Naive B cell (primary cell): ENCODE measurements at places on chromosomes 5 and 9. TPM values are rescaled to one million over a fixed set of nuclear protein-coding genes. Genes with fewer than 3 reads are reported as not detected.

GRCh38 chr5:141001844-141002604, 35.7 kb downstream of the PCDHAC2 start:
- no peak for DNase-seq

- DNase-seq, result no peak
Measured at GRCh38 chr5:31855134-31856040, 216.5 kb downstream of the PDZD2 start.

DNA sequence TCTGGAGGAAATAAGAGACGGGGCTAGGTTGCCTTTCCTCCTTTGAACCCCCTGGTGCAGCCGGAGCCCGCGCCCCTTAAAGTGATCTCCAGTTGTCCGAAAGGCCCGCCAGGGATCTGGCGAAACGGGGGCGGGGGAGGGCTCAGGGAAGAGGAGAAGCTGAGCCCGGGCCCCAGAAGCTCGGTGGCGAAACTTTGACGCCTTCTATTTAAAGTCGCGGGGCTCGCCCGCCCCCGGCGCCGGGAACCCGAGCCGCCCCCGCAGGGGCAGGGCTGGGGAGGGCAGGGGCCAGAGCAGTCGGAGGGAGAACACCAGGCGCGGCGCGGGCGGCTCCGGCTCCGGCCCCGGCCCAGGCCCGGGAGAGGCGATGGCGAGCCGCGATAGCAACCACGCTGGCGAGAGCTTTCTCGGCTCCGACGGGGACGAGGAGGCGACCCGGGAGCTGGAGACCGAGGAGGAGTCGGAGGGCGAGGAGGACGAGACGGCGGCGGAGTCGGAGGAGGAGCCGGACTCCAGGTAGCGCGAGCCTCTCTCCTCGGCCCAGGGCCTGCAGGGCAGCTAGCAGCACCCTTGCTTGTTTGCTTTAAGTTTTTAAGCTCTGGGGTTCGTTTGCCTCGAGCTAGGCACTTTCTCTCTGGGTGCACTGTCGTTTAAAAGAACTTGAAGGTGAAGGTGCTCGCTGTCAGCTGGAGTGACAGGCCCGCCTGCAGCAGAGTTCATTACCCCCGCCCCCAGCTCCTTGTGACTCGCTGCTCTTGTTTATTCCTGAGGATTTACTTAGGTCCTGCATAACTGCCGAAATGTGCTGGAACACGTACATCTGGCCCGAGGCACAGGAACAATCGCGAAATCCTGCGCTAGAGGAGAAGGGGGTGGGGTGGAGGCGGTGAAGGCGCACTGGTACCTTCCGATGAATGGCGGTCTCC, at the start of gene CMYA5:
Gene CMYA5 (plus strand): TSS at position 296 of the 926 bp plus-strand sequence. CDS start 72 bp downstream, at position 368.
- no peak for DNase-seq

GRCh38 chr5:158910782-158911692, 188.7 kb downstream of the EBF1 start:
- DNase-seq, result no peak

GRCh38 chr9:86093788-86094555, 5.4 kb downstream of the GOLM1 start:
- no peak for DNase-seq

DNA sequence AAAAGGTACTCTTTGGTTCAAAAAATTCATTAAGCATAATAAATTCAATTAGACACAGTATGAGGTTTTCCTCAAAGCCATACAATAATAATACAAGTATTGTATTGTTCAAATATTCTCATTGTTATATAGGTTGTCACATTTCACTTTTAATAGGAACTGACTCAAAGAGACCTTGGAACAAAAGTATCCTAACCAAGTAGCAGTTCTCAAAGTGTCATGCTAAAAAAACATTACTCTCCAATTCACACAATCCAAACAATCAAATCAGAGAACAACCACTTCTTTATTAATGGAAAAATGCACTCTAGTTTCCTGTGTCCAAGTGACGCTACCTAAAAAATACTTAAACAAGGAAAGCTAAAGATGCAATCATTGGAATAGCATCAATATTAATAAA, 115.4 kb downstream of the DENND1A start:
- no peak for DNase-seq

GRCh38 chr9:125341566-125341965, 79.9 kb downstream of the GAPVD1 start:
- no peak for DNase-seq

- peak; percentile 74 for DNase-seq
Measured at GRCh38 chr9:123174887-123175518, 93.4 kb downstream of the STRBP start.

DNA sequence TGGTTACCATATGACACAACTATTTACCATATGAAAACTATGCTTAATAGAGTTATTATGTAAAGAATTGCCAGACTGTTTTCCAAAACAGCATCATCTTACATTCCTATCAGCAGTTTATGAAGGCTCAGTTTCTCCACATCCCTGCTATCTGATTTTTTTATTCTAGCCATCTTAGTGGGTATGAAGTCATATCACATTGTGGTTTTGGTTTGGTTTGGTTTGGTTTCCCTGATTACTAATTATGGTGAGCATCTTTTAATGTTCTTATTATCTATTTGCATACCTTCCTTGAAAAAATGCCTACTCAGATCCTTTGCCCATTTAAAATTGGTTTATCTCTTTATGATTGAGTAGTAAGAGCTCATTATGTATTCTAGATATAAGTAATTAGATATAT, 199.4 kb upstream of the NFIL3 start:
- DNase-seq, result no peak

DNA sequence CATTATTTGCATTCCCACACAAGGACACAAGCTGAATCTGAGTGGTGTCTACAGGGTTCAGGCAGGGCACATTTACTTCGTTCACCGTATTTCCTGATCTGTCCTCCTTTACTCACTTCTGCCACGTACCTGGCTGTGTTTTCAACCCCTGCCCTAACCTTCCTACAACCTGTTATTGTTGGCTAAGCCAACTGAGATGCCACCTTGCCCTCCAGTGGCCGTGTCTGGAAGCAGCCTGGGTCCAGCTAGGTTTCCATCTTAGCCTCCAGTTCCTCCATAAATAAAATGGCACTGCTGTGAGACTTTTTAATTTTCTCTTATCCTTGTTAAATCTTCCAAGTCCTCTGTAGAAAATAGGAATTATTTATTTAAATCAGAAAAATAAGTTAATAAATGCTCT, 64.8 kb downstream of the ATP10B start:
- no peak for DNase-seq

The PCDHGA11 gene
- not detected for polyA plus RNA-seq

The HAND1 gene
- polyA plus RNA-seq, result not detected
